Right lung (tissue), 10 donors: ENCODE measurements at places on chromosomes 6 and 20.

DNA sequence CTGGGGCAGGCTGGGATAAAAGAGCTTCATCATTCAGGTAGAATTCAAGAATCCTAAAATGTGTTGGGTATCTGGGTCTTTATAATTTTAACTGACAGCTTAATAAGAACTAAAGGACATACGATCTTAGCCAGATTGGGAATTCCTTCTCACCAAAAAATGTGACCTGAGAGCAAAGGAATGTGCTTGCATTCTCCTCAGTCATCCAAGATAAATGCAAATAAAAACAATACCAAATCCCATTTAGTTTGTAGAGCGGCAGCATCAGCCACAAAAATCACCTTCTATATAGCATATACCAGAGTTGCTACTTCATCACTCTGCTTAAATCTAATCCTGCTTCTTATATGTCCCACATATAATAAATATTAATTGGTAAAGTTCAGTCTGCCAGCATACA, 16.9 kb downstream of the USP49 start:
- no peak for DNase-seq

- no peak for DNase-seq
These were observed 21.5 kb downstream of the MANBAL start for GRCh38 chr20:37310951-37311350.

DNA sequence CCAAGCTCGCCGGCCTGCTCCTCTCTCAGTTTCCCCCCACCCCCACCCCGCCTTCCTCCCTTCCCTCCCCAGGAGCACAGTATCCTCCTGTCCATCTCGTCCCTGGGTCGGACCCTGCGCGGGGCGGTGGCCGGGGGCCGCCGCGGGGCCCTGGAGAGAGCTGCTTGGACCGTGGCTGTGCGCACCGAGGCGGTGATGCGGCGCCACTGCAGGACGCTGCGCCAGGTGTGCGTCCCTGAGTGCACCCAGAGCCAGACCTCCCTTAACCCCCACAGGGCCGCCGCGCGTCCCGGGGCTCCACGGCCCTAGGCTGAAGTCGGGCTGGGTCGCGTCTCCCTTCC, 2.2 kb downstream of the C20orf204 start:
- no peak for DNase-seq

DNA sequence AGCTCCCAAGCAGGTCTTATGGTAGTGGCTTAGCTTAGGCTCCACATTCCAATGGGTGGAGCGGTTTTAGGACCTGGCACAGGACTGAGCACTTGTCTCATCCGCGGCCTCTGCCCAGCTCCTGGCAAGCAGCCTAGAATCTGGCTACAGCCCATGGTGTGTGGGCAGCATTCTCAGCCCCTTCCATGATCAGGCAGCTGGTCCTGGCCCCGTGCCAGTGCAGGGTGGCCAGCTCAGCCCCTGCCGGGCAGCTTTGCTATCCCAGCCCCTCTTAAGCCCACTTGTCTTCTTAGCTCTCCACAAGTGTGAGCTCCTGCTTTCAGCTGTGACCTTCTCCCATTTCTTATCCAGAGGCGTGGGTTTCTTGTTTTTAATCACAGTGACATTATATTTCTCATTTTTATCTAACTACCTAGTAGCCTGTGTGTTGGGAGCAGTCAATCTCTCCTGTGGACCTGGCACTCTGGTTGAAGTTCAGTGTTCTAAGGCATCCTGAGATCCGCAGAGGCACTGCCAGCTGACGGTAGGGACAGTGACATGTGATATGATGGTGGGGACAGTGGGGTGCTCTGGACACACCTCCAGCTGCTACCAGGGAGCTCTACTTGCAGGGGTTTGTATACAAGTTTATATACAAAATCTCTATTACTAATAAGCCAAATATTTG, 119.9 kb upstream of the PRND start:
- peak; percentile 12 for DNase-seq

DNA sequence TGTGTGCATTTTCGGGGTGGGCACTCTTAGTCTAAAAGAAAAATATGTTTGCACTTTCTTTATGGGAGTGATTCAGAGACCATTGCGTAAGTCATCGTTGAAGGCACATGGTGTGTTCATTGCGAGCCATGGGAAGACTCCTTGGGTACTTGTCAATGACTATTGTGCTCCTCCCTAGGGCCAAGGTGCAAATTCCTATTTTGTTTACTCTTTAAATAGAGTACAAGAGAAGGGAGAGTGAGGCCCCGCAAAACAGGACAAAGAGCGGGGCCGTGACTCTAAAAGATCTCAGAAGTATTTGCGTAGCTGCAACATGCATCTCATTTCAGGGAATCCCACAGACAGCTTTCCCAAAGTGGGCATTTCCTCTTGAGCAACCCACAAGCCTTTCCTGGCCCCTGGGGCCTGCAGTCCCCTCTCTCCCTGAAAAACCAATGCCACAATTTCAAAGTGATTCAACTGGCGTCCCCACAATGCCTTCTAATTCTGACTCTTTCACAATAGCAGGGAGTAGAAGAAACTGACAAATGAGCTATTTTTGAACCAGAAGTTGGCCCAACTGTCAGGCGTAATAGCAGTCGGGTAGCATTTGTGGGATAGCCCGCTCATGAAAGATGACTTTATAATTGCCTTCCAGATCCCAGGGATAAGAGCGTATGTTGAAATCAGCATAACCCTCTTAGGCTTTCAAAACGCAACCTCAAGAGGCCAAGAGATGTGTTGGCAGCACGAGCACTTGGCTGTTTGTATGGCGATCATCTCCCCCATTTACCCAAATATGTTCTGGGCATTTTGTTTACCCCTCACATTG, 277.9 kb upstream of the BMP2 start:
- peak; percentile 77 for DNase-seq

DNA sequence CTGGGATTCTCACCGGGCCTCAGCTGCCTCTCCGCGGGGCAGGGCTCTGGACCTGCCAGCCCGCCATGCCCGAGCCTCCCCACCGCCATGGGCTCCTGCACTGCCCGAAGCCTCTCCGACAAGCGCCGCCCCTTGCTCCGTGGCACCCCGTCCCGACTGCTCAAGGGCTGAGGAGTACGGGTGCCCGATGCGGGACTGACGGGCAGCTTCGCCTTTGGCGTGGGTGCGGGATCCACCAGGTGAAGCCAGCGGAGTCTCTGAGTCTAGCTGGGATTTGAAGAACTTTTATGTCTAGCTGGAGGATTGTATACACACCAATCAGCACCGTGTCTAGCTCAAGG, 5.3 kb upstream of the RANBP9 start:
- DNase-seq = no peak

GRCh38 chr6:151616600-151616999, 122.8 kb downstream of the CCDC170 start:
- DNase-seq = no peak
